Activated T-cell treated with anti-CD3 and anti-CD28 coated beads, Interleukin-2, amount 50 U/mL, for 1 hour (primary cell): ENCODE measurements at places on chromosomes 6 and 20.
A peak's percentile ranks its signal among the peaks of the same experiment; 100 is the strongest.

- DNase-seq: no peak
These were observed 3.3 kb upstream of the CNKSR3 start for GRCh38 chr6:154513601-154514320.

DNA sequence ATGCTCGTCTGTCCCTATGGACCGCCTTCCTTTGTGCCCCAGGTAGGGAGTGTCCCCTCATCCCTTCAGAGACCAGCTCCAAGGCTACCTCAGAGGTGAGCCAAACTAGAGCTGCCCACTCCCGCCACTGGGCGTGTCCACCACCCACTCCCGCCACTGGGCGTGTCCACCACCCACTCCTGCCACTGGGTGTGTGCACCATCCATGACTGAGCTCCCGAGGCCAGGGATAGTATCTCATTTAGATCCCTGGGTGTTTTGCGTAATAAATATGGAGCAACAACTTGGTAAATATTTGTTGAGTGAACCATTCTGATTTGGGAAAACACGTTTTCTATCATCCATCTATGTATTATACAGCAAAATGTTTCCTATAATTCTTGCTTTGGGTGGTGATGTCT is 68.8 kb downstream of the ZBTB2 start:
- no peak for DNase-seq

- no peak for DNase-seq
These were observed 24.0 kb downstream of the CMTR1 start for GRCh38 chr6:37456816-37457560.

- DNase-seq: no peak
These were observed 484.0 kb downstream of the MMUT start for GRCh38 chr6:48979085-48979484.

GRCh38 chr6:20188630-20189075 is 23.6 kb downstream of the MBOAT1 start:
- DNase-seq: no peak

- DNase-seq: peak; percentile 60
These were observed 18.7 kb downstream of the DIDO1 start for GRCh38 chr20:62907384-62908317.

GRCh38 chr6:26613689-26614683 is 17.2 kb downstream of the ABT1 start:
- peak; percentile 47 for DNase-seq

DNA sequence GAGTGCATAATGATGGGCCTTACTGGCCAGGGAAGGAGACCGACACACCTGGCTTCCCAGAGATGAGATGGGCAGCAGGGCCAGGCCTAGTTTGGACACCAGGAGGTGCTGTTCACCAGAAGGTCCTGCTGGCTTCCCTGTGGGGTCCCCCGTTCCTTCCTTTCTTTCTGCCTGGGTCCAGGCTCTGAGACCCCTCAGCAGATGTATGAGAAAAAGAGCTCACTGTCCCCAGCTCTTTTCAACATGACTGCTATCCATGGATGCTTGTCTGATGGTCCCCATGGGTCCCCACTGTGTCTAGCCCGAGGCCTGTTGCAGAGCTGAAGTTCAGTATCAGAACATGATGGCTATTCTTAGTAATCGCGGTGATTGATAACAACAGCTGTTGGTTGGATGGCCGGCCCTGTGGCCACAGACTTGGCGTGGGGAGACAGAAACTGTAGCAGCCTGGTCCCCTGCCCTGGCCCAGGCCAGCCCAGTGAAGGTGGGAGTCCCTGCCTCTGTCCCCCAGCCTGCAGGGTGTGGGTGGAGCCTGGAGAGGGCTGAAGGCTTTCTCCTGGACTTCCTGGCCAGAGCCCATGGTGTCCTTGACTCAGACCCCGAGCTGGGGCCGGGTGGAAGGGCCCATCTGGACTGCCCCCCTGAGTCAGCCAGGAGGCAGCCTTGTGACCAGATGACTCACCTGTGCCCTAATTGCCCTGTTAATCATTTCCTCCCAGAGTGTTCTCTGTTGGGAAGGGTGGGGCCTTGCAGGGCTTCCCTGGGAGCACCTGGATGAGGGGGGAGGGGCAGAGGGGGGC is 9.9 kb upstream of the BAK1 start:
- DNase-seq: peak; percentile 55

GRCh38 chr6:132287101-132287500 is 114.2 kb downstream of the MOXD1 start:
- no peak for DNase-seq

DNA sequence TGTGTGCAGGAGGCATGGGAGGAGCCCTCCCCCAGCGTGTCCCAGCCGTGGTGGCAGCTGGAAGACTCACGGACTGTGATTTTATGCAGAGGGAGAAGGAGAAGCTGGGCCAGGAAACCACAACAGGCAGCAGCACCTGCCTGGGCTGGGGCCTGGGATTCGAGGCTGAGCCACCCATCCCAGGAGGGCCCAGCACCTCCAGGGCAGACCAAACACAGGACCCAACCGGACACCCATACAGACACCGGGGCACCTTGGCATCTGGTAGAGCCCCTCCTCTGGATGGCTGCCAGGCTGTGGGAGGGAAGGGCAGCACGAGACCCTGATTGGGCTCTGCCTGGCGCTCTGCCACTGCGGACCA is 41.7 kb upstream of the CHRNA4 start:
- DNase-seq: no peak
